ENCODE measurements at places on chromosomes 16 and 17. TPM values are rescaled to one million over a fixed set of nuclear protein-coding genes. Genes with fewer than 3 reads are reported as not detected.

GRCh38 chr16:13944816-13945215, 24.9 kb downstream of the ERCC4 start:
- DNase-seq: no peak

DNA sequence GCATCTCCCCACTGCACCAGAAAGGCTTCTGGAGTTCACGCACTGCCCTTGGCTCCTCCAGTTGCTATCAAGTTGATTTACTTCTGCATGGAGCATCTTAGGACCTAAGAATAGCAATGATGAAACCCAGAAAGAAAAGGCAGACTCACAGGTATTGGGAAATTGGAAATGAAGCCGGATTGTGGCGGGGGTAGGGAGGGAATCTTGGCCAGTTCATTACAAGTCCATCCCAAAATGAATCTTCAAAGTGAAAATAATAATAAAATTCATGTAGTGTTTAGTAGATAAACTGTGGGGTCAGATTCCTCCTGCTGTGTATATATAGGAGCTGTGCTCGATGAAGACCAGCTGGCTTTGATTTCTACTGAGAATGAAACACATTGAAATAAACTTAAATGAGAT, 33.7 kb downstream of the TEKT3 start:
- DNase-seq: no peak

- DNase-seq: no peak
Observed at GRCh38 chr17:59330053-59330942, 1.2 kb upstream of the YPEL2 start.

GRCh38 chr17:69898601-69899000, 176.4 kb upstream of the KCNJ16 start:
- DNase-seq: no peak

DNA sequence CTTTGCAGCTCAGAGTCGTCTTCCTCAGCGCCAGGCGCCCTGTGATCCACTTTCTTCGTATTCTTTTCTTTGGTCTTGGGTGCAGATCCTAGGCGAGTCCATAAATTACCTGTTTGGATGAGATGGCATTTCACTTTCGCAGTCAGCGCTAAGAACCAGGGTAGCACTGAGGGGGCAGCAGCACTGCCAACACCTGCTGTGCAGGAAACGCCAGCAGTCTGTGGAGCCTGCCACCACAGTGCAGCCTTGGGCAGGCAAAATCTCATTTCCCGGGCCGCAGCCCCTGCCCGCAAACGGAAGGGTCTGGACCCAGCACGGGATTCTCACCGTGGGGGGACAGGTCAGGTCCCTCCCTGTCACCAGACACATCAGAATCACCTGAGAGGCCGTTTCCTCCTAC, 12.2 kb upstream of the ITGAE start:
- no peak for DNase-seq

- DNase-seq: no peak
Observed at GRCh38 chr16:78448658-78449271, 349.3 kb downstream of the WWOX start.

DNA sequence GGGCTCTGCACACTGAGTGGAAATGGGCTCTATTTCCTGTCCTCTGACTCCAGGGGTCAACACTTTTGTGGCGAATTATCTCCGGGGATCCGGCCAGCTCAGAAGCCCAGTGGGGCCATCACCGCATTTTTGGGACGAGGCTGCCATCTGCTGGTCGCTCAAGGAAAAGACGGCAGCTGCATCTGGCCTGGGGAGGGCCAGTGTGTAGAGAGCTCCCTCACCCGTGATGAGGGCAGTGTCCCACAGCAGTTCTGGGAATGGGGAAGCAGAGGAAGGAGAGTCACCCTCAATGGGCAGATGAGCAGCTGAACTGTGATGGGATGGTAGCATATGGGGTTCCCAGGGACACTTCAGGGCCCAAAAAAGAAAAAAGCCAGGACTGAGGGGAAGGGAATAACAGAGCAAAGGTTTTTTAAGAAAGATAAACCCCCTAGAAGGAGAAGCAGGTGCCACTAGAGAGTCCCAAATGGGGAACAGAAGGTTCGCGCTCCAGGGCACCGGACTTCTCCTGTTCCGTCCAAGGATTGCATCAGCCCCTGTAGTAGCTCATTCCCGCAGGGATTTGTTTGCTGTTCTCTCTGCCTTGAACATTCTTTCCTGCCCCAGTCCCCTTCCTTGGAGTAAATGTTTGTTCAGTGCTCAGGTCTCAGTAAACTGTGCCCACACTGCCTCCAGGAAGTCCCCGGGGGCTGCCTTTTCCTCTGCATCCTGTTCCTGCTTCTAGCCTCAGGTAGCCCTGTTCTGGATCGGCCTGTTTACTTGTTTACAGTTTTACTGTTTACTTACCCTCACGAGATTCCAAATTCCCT, 9.3 kb upstream of the ABCC12 start:
- peak; percentile 58 for DNase-seq

GRCh38 chr16:66335704-66336329, 30.7 kb upstream of the CDH5 start:
- no peak for DNase-seq

GRCh38 chr16:17496891-17497290, 26.1 kb upstream of the XYLT1 start:
- DNase-seq: no peak

DNA sequence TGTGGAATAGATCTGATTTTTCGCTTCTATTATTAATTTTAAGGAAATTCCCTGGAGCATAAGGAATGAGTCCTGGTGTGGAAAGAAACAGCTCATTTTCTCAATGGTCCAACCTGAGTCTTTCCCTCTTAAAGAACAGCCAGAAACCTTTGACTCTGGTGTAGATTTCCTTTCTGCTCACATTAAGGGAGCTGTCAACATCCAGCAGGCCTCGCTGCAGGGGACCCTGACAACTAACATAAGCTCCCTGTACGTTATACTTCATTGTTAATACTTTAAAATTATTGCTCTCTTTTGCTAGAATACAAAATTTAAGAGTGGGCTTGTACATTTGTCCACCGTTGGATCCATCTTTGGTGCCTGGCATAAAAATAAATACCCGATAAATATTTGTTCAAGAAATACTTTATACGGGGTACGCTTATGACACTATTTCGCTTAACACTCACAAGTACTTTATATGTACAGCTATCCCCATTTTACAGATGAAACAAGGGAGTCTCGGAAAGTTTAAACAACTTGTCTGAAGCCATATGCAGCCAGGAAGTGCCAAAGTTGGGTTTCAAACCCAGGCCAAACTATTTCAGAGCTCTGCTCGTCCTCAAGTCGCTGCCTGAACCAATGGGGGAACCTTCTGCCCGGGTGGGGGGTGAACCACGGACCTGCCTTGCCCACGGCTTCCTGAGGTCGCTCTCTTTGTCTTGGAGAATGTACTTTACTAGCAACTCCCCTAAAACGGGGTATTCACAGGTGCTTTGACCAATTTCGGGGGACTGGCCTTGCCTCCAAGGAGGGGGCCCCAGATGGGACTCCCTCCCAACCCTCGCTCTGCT, 611 bp downstream of the SMARCE1 start:
- DNase-seq: no peak

DNA sequence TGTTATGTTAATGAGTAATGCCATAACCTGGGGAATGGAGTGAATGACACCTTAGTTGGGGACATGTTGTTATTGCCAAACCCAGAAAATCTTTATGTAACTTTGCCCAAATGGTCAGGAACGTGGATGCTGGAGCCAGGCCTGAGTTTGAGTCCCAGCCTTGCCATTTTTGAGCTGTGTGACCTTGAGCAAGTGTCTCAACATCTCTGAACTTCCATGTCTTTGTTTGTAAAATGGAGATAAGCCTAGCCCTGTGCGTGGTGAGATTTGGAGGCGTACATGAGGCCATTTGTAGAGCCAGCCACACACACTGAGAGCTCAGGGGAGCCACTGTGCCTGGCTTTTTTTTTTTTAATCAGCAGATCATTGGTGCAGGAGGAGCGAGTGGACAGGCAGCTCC, 247.3 kb downstream of the FOXL1 start:
- DNase-seq: no peak

GRCh38 chr17:56973520-56973919, 4.4 kb upstream of the SCPEP1 start:
- DNase-seq: no peak

KRTAP2-2 gene
- total RNA-seq: not detected

ZNF423 gene
- total RNA-seq: 0.81 TPM

RUNDC3A gene
- total RNA-seq: 1.6 TPM

PIGQ gene
- 36.9 TPM for total RNA-seq

ORC6 gene
- total RNA-seq: 3.8 TPM
